ENCODE measurements at places on chromosomes 11 and 22.
A peak's percentile ranks its signal among the peaks of the same experiment; 100 is the strongest.

GRCh38 chr11:3665336-3666022 is 5.7 kb downstream of the CHRNA10 start:
- no peak for DNase-seq

DNA sequence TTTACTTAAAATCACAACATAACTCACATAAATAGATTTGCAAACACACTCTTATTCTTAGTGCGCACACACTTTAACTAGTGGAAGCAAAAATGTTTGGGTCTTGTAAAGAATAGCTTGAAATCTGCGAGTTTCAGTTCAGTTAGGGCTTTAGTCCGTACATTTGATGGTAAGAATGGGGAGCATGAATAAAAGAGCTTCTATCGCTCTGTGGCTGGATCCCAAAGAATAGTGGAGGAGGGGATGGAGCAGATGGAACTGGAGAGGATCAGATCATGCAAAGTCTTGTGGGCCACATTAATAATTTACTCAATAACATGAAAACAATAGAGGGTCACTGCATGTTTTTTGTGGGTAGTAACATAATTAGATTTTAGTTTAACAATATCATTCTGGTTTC is 44.3 kb downstream of the DNHD1 start:
- DNase-seq: no peak

DNA sequence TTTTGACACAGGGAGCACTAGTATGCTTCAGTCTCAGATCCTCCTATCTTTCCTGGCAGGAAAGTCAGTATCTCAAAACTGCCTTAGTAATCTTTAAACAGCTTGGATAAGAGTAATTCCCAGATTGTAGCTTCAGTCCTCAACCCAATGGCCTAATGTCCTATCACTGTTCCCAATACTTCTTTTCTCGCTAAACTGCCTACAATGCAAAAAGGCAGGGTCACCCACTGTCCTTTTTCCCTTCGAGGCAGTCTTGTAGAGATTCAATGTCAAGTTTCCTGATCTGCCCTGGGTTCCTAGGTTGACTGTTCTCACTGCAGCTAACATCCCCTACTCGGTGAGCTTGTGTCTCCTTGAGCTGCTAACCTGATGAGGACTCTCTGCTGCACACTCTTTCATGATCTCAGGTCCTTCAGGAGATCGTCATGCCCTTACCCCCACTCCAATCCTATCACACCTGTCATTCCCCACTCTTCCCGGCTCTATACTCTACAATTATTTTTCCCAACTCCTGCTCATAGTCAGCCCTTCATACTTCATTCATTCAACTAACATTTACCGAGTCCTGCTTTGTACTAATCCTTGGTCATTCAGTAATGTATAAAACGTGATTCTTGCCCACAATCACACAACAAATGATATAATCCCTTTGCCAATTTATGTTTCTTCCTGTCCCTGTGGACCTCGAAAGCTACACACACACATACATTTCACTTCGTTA is 904 bp downstream of the C2CD3 start:
- DNase-seq: no peak

GRCh38 chr11:3022300-3022967 is 30.3 kb upstream of the NAP1L4 start:
- DNase-seq: peak; percentile 78

DNA sequence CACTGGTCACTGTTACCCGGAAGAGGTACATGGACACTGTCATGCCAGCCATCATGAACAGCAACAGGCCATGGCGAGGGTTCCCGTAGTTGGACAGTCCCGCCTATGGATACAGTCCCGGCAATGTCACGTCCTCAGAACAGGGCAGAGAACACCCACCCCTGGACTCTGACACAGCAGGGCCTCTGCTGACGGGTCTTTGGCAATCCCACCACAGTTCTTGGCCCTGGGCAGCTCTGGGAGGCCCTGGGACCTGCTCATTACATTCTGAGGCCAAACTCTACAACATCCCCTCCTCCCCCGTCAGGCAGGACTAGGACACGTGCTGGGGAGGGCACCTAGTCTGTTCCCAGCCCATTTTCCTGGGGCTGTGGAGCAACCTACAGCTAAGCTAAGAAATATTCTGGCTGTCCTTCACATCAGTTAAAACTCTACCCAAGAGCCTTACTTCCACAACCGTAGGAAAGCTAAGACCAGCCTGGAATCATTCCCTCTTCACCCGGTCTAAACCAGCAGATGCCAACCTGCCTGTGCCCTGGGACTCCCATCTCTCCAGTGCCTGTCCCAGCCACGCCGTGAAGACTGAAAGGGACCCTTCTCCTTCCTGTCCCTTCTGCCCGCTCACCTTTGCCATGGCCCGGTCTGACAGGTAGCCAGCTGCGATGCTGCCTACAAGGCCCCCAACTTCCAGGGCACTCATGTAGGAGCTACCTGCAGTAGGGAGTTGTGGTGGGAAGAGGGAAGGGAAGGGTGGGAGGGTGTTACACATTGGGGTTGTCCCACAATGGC is 4.5 kb downstream of the SLC37A4 start:
- DNase-seq: no peak

- no peak for DNase-seq
Observed at GRCh38 chr11:2474059-2474901, 29.5 kb downstream of the KCNQ1 start.

GRCh38 chr22:30867746-30868662 is 100.6 kb downstream of the MORC2 start:
- DNase-seq: no peak
